Peyer's patch (tissue), 4 donors: ENCODE measurements at places on chromosomes 7 and 10.
A peak's percentile ranks its signal among the peaks of the same experiment; 100 is the strongest.

DNA sequence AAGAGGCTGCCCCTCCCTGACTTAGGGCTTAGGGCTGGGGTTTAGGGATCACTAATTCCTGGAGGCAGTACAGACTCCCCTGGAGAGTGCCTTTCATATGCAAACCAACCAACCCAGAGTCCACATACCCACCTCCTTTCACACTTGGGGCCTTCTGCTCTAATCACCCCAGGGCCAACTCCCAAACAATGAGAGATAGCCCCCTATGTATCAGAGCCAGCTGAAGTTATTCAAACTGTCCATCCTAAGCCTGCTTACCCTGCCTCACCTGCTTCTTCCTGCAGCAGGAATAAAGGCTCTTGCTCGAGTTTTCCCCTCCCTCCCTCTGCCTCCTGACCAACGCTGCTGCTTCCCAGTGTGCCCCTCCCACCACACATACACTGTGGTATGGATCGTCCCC, 51.8 kb upstream of the SLC35G1 start:
- no peak overlapping the region for H3K27ac ChIP-seq
- no peaks in the 10 kb centered on the region for H3K36me3 ChIP-seq
- no peak overlapping the region for H3K4me3 ChIP-seq

DNA sequence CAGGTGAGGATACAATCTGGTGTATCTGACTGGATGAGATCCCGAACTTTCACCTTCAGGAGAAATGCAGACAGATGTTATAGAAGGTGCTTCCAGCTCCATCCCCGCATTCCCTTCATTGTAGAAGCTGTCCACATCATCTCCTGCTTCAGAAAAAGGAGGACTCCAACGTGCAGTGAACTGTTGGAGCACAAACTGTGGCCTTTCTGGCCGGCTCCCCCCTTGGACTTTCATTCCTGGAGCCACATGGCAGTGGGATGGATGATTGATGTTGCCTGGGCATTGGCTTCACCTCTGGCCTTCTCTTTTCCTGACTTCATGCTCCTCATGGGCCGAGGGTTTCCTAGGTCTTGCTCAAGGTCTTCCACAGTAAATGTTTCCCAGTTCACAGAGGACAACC, 29.6 kb upstream of the ZNF273 start:
- H3K36me3 ChIP-seq = no peaks in the 10 kb centered on the region
- H3K27me3 ChIP-seq = no peaks in the 10 kb centered on the region

DNA sequence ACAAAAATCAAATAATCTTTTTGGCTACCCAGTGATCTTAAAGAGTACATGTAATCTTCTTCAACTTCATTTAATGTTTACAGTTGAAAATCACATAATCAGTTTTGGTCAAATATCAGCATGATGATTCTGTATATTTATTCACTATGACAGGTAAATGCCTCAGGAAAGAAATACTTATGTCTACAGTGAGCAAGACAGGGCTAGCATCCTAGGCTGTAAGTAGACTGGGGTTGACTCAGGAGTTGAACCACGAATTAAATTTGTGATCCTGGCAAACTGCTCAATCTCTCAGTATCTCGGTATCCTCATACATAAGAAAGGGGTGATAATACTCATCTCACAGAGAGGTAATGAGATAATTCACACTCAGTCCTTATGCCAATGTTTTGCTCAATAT, 71.8 kb downstream of the SEMA3D start:
- H3K36me3 ChIP-seq = no peaks in the 10 kb centered on the region
- DNase-seq = no peak
- no peaks in the 10 kb centered on the region for H3K27me3 ChIP-seq

DNA sequence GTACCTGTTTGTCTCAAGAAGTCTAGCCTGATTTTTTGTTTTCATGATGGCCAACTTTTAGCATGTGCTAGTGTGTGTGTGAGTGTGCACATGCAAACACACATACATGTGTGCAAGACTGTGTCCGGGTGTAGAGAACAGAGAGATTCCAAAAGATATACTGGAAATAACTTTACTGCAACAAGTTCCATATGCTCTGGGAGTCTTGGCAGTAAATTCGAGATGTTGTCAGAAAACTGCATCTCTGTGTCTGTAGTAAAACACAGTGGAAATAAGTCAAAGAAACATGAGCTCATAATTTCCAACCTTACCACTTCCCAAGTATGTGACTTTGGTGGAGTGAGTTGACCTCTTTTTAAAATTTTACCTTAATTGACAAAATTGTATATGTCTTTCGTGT, 950.8 kb upstream of the C7orf33 start:
- H3K36me3 ChIP-seq = no peaks in the 10 kb centered on the region
- no peaks in the 10 kb centered on the region for H3K4me1 ChIP-seq
- H3K27ac ChIP-seq = no peak overlapping the region
- no peak for DNase-seq
- H3K4me3 ChIP-seq = no peak overlapping the region
- no peaks in the 10 kb centered on the region for H3K27me3 ChIP-seq

GRCh38 chr7:2894118-2894940, 50.2 kb upstream of the GNA12 start:
- H3K4me3 ChIP-seq = peak overlapping the region; percentile 11
- H3K36me3 ChIP-seq = no peaks in the 10 kb centered on the region
- no peaks in the 10 kb centered on the region for H3K4me1 ChIP-seq
- DNase-seq = peak; percentile 78
